ENCODE measurements at places on chromosomes 11 and 22.

DNA sequence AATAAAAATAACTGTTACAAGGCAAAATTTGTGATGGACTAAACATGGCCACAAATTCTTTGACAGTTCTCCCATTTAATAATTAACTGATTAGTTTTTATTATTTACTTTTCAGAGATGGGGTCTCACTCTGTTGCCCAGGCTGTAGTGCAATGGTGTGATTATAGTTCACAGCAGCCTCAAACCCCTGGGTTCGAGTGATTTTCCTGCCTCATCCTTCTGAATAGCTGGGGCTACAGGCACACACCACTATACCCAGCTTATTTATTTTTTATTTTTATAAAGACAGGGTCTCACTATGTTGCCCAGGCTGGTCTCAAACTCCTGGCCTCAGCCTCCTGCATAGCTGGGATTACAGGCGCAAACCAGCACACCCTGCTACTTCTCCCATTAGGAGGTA lies 4.5 kb upstream of the PATL1 start:
- DNase-seq: no peak

- DNase-seq: no peak
These were observed 23.3 kb upstream of the FAM181B start for GRCh38 chr11:82756765-82757639.

GRCh38 chr22:25035715-25036114 lies 83.2 kb downstream of the KIAA1671 start:
- DNase-seq: no peak

GRCh38 chr22:23820748-23821211 lies 18.0 kb downstream of the DERL3 start:
- DNase-seq: no peak

GRCh38 chr11:66150140-66150539 lies 80.1 kb downstream of the PACS1 start:
- DNase-seq: no peak

DNA sequence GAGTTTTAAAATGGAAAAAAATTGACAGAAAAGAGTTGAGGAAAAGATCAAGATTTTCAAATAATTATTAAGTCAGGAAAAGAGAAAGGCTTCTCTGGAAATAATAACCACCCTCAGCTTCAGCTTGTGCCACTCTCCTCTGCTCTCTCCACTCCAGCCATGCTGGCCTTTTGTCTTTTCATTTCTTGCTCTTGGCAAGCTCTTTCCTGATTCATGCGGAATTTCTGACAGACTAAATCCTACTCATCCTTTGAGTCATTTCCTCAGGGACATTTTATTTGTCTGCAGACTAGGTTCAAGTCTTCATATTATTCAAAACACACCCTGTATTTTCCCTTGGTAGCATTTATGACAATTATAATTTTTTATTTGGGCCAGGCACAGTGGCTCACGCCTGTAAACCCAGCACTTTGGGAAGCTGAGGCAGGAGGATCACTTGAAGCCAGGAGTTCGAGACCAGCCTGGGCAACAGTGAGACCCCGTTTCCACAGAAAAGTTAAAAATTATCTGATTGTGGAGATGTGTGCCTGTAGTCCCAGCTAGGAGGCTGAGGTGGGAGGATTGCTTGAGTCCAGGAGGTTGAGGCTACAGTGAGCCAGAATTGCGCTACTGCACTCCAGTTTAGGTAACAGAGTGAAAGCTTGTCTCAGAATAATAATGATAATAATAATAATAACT lies 7.8 kb upstream of the P4HA3 start:
- no peak for DNase-seq
